ENCODE measurements at places on chromosomes 6 and 20.
A peak's percentile ranks its signal among the peaks of the same experiment; 100 is the strongest.

GRCh38 chr20:64056889-64057627 is 5.9 kb upstream of the TCEA2 start:
- no peak for DNase-seq

GRCh38 chr6:142935553-142936517 is 9.1 kb downstream of the HIVEP2 start:
- no peak for DNase-seq

- no peak for DNase-seq
Observed at GRCh38 chr20:20456741-20457140, 88.8 kb downstream of the INSM1 start.

GRCh38 chr20:23349338-23350195 is 1.0 kb upstream of the NXT1 start:
- DNase-seq = peak; percentile 80

- no peak for DNase-seq
Observed at GRCh38 chr6:3648724-3649123, 102.8 kb downstream of the PXDC1 start.

DNA sequence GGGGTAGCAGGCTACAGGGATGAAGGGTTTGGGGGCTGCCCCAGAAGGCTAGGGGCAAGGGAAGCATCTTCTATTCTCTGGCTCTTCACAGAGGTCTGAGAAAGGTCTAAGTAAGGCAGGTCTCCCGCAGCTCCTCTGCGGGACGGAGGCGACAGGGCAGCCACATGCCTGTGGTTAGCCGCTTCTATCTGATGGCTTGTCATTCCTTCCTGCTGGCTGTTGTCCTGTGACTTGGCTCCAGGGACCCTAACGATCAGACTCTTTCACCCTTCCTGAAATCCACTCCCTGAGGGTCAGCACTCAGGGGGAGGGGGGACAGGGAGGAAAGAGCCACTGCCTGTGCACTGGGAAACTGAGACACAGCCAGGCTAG is 673 bp downstream of the CST7 start:
- DNase-seq = peak; percentile 27

GRCh38 chr6:122798099-122798641 is 9.1 kb downstream of the SMPDL3A start:
- DNase-seq = no peak

- DNase-seq = no peak
Observed at GRCh38 chr6:37258405-37259105, 611 bp upstream of the TMEM217 start.

- DNase-seq = no peak
Observed at GRCh38 chr20:2822073-2822472, 5.9 kb downstream of the TMEM239 start.

- DNase-seq = no peak
Observed at GRCh38 chr6:106702046-106702445, 72.7 kb downstream of the QRSL1 start.

- no peak for DNase-seq
Observed at GRCh38 chr6:51936531-51937290, 150.7 kb downstream of the PKHD1 start.

DNA sequence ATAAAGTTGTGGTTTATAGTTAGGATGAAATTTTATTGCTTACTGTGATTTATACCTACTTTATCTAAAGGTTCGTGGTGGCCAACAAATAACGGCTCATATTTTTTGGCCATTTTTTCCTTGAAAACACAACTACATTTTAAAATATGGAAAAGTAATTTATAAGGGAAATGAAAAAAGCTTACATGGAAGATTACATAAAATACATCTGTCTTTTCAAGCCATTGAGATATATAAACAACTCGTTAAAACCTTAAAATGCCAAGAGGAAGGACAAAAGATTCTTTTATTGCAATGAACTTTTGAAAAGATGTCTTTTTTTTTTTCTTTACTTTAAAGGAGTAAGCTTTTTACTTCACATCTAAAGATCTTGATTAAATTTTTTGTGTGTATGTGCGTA is 55.4 kb upstream of the EYA4 start:
- DNase-seq = no peak

- peak; percentile 31 for DNase-seq
Observed at GRCh38 chr20:56247954-56248782, at the start of gene MC3R. Gene MC3R (plus strand): TSS chr20:56248732. CDS start chr20:56248844, 112 bp downstream.

DNA sequence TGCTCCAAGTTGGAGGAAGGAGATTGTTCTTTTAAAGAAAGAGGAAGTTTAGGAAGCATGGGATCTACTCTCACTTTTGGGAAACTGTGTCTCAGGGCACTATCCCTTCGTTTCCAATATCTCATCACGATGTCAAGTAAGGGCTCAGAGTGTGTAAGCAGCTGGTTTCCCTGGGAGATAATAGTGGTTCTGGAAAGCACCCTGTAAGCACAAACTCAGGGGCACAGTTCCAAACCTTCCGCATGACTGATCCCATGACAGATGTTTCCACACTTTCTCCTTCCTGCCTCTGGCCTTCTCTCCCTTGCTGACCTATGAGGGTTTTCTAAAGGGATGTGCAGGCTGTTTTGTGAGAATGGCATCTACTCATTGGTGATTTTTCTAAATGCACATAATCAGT is 33.9 kb downstream of the ADTRP start:
- DNase-seq = no peak

GRCh38 chr6:18883268-18883667 is 496.1 kb downstream of the RNF144B start:
- no peak for DNase-seq

DNA sequence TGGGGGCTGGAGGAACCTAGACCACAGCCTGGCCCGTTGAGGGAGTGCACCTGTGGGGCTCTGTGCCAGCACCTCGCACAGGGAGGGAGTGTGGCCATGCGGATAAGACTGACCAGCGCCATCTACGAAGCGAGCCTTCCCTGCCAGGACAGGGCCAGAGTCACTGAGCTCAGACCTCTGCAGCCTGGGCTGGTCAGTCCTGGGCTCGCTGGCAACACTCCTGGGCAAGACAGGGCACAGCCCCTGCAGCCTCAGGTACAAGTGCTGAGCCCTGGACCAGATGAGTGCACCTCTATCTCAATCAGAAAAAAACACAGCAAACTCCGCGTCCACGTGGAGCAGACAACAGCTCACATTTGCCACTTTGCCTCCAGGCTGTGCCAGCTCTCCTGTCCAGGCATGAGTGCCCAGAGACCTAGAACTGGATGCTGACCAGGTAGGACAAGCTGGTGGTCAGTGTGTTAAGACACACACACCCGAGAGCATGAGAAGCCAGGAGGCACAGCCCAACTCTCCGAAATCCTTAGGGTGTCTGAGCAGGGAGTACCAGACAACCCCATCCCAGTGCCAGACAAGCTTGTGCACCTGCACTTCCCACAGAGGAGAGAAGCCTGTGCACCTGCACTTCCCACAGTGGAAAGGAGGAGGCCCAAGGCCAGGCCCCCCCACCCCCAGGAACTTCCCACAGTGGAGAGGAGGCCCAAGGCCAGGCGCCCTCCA is 4.9 kb downstream of the ARFRP1 start:
- no peak for DNase-seq

DNA sequence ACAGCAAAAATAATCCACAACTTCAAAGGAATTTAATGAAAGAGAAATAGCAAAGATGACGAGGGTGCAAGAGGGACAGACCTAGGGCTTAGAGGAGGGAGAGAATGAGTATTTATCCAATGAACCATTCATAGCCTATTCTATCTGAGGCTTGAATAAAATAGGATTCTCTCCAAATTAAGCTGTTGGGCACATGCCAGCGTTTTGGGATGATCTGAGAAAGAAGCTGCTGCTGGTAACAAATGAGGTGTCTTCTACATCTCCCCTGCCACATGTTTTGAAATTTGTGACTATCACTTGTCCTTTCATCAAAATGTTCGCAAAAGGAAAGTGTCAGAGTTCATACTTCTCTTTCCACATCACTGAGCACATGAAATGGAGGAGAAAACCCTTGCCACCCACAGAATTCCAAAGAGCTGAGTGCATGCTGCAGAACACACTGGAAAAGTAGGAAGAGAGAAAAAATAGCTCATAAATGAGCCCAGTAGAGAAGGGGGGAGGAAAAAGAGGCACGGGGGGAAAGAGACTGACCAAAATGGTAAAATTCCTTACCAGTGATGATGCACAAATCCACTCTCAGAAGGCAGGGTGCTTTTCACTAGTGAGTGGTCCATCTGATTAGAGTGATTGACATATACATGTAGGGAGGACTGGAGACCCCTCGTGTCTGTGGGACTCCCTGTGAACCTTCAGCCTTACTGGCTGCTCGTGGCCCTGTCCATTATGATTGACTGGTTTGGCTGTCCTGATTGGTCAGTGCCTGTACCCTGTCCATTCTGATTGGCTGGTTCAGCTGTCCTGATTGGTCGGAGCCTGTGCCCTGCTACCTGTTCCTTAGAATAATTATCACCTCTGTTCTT is 180.5 kb downstream of the OGFRL1 start:
- no peak for DNase-seq

- no peak for DNase-seq
Observed at GRCh38 chr20:49976542-49976941, 6.2 kb upstream of the SNAI1 start.

GRCh38 chr6:2187826-2188225 is 57.6 kb downstream of the GMDS start:
- no peak for DNase-seq

- peak; percentile 91 for DNase-seq
Observed at GRCh38 chr20:48787861-48788375, 39.9 kb downstream of the PREX1 start.

- DNase-seq = no peak
Observed at GRCh38 chr6:168263351-168263905, 56.1 kb downstream of the DACT2 start.

DNA sequence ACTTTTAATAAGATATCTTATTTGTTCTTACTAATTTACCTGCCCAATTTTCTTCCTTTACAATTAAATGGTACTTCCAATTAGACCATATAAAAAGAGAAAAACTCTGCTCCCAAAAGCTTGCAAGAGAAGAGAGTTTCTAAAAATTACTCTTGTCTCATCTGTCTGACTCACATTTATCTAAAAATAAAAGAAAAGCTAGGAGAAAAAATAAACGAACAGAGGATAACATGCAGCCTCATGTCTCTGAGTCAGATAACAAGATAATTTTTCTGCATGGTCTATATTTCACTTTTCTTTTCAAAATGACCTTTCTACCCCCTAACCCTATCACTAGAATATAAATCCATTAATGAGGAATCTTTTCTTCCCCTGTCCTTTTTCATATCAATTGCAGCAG is 127.2 kb upstream of the TCF21 start:
- no peak for DNase-seq

DNA sequence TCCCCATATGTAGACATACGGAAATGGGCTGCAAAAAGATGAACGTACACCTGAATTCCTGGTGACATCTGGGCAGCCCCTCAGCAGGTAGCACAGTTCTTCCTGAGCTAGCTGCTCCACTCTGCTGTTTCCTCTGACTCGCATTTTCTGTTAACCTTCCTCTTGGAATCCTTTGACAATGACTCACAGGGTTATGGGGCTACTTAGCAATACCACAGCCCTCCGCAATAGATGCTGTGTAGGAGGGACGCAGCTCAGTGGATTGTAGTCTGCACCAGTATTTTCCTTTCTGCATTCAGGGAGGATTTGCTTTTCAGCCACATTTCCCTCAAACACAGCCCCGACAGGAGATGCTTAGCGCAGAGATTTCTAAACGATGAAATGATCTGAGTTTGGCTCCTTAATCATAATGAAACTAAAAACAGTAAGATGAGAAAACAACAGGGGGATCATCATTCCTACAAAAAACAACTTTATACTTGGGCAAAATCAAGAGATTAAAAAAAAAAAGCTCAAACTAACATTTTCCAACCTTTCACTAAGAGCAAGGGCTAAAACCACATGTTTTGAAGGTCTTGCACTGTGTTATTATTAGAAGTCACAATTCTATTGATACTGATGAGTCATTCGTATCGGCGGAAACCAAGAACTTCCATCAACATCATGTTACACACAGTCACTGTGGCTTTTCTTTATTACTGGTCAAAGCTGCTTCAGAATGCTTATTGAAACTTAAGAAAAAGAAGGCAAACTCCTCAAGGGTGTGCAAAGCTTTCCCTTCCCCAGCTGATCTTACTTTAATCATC is 12.2 kb downstream of the BACH2 start:
- peak; percentile 72 for DNase-seq

- DNase-seq = no peak
Observed at GRCh38 chr6:142537612-142538478, 236.0 kb downstream of the ADGRG6 start.

DNA sequence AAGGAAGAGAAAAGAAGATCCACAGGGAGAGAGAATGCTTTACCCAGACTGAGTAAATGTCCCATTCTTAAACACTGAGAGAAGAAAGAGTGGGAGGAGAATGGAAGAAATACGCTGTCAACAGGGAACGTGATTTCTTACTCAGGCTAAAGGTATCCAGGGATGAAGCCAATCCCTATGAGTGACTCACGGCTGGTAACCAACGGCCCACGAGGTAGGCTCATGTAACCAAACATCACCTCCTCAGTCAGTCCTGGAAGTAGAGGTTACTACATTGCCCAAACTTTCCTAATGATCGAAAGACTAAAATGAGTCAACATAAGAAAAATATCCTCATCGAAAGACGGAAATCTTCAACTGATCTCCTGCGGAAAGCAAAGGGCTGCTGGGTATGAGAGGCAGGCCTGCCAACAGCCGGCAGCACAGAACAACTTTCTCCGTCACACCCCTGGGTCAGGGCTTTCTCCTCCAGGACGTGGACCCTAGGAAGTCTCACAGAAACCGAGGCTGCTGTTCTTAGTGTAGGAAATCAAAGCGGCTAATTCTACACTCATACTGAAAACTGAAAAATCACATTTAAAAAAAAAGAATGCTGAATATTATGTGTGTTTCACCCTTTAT is 292.6 kb downstream of the GMDS start:
- no peak for DNase-seq

DNA sequence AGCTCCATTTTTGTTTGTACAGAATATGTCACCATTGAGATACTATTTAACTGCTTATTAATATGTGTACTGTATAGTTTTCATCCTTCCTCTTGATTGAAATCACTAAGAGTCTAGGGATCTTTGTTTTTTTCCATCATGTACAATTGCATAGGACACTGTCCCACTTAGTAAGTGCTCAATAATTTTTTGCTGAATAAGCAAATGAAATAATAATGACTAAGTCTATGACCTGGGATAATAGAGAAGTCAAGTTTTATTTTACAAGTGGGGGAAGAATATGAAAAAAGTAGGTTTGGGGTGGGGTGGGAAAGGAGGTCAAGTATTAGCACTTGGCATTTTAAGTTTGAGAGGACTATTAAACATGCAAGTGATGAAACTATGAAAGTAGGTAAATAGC is 4.5 kb upstream of the EYS start:
- no peak for DNase-seq

GRCh38 chr6:4533576-4533975 is 242.6 kb upstream of the CDYL start:
- no peak for DNase-seq

- DNase-seq = no peak
Observed at GRCh38 chr20:63951398-63952209, 4.6 kb downstream of the UCKL1 start.

DNA sequence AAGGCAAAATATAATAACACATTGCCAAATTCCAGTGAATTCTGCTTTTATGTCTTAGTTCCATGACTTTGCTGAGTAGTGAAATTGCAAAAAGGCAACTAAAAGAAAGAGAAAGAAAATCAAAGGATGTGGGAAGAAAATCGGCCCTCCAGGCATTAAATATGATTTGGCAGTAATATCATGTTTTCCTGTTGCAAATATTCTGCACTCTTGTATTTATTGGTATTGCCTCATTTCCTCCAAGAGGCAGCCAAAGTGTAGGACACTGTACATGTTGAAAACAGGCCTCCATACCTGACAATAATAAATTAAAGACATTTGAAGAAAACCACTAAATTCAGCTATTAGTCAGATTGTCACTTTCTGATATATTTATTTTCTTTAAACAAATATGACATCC is 460.0 kb upstream of the NOX3 start:
- DNase-seq = no peak

GRCh38 chr6:33621711-33622388 is 728 bp downstream of the ITPR3 start:
- DNase-seq = no peak
